ENCODE measurements at places on chromosomes 5 and 9. TPM values are rescaled to one million over a fixed set of nuclear protein-coding genes. Genes with fewer than 3 reads are reported as not detected.

DNA sequence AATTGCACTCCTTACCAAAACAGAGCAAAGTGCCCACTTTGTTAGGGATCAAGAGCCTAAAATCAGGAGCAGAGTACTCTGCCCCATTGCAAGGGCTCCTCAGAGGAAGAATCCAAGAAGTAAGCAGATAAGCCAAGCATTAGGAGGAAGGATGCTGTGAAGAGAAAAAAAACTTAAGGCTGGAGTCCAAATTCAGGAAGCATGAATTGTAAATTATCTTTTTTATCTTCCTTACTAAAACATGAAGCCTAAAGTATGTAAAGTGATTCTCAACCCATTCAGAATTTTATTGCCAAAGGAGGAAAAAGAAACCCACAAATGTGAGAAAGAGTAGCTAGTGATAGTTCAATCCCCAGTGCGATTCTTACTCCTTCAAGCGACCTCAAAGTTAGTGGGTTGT lies 523.9 kb downstream of the TAF11L14 start:
- H3K27ac ChIP-seq = no peak overlapping the region
- H3K4me1 ChIP-seq = no peaks in the 10 kb centered on the region
- H3K4me3 ChIP-seq = no peak overlapping the region
- DNase-seq = no peak

- peaks cover under 1% of the 10 kb centered on the region for H3K36me3 ChIP-seq
- H3K4me1 ChIP-seq = peaks cover 9% of the 10 kb centered on the region
- DNase-seq = peak; percentile 53
- H3K27ac ChIP-seq = no peak overlapping the region
- H3K4me3 ChIP-seq = peak overlapping the region; percentile 90
These were observed 1.2 kb downstream of the CKS2 start for GRCh38 chr9:89312222-89312571.

- H3K27ac ChIP-seq = no peak overlapping the region
- H3K4me3 ChIP-seq = no peak overlapping the region
- no peaks in the 10 kb centered on the region for H3K36me3 ChIP-seq
- H3K27me3 ChIP-seq = no peaks in the 10 kb centered on the region
These were observed 20.0 kb upstream of the RGMB start for GRCh38 chr5:98753507-98753906.

Gene PCDHB2
- 0.24 TPM for total RNA-seq

GRCh38 chr5:74407701-74408100 lies 232.8 kb downstream of the ENC1 start:
- no peaks in the 10 kb centered on the region for H3K36me3 ChIP-seq
- no peak for DNase-seq
- no peak overlapping the region for H3K4me3 ChIP-seq
- peaks cover 9% of the 10 kb centered on the region for H3K4me1 ChIP-seq

- peaks cover 15% of the 10 kb centered on the region for H3K27me3 ChIP-seq
- peak; percentile 43 for DNase-seq
- H3K36me3 ChIP-seq = no peaks in the 10 kb centered on the region
These were observed 66.9 kb upstream of the DNAH5 start for GRCh38 chr5:14011089-14012020.

Gene SPATA31A3
- not detected for total RNA-seq

Gene SAPCD2
- total RNA-seq = 6.3 TPM

DNA sequence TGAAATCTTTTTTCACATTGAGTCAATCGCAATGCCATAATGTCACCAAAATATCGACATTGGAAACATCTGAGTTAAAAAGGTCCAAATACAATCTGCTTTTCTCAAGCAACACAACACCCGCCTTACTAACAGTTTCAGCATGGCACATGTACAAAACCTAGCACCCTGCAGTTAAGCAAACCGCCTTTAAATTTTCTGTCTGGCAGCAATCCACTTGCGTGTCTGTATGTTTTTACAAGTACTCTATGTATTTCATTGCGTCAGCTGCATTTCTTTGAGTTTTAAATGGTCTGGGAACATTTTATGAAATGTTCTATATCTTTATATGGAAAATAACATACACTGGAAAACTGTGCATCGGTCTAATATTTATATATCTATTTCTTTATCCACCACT lies 134.6 kb downstream of the DENND1A start:
- H3K27ac ChIP-seq = no peak overlapping the region
- no peak for DNase-seq
- H3K36me3 ChIP-seq = no peaks in the 10 kb centered on the region
- no peaks in the 10 kb centered on the region for H3K27me3 ChIP-seq

- no peak for DNase-seq
- no peak overlapping the region for H3K27ac ChIP-seq
- no peak overlapping the region for H3K4me3 ChIP-seq
- H3K36me3 ChIP-seq = no peaks in the 10 kb centered on the region
- peaks cover 5% of the 10 kb centered on the region for H3K27me3 ChIP-seq
- peaks cover 22% of the 10 kb centered on the region for H3K4me1 ChIP-seq
These were observed 1.5 kb upstream of the MARCHF3 start for GRCh38 chr5:127031863-127032232.

DNA sequence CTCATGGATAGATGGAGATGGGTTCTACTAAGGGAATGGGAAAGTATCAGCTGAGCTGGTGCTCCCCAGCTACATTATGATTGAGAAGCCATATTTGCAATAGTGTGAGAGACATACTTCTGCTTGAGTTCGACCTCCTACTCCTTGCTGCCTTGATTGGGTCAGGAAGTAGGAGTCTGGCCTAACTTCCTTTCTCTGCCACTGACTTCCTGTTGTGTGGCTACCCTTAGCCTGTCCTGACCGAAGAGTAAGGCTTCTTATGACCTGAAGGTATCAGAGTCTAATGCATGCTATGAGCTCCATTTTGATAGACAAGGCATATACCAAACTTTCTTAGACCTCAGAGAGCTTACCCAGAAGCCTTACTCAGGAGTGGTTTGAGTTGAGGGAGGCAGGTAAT lies 53.9 kb downstream of the OSTF1 start:
- no peak overlapping the region for H3K27ac ChIP-seq
- no peaks in the 10 kb centered on the region for H3K27me3 ChIP-seq
- H3K4me1 ChIP-seq = no peaks in the 10 kb centered on the region

Gene TMEM267
- total RNA-seq = 12.4 TPM

- H3K4me1 ChIP-seq = no peaks in the 10 kb centered on the region
- H3K36me3 ChIP-seq = no peaks in the 10 kb centered on the region
- no peaks in the 10 kb centered on the region for H3K27me3 ChIP-seq
- no peak overlapping the region for H3K4me3 ChIP-seq
These were observed 170.4 kb upstream of the KCNN2 start for GRCh38 chr5:114191441-114191840.

Gene OR2S2
- not detected for total RNA-seq

DNA sequence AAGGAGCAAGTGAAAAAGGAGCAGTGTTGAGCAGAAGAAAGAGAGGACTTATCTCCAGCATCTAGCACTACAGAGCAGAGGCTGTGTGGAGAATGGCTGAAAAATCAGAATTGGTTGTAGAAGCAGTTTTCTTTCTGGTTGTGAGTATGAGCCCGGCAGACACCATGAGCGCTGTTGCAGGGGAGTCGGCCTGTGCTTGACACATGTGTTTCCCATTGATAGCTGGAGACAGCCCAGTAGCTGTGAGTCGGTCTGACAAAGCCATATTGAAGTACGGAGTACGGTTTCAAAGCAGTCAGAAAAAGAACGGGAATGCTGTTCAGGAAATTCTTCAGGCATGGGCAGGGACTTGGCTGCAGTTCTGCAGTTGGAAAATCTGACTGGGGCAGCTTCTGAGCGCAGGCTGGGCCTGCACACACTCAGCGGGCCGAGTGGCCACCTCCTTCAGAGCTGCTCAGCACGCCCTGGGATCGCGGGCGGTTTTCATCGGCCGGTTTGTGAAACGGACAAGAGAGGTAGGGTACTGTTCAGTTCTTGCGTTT lies at the start of gene SGCD:
Gene SGCD (plus strand): TSS at position 447 of the 542 bp plus-strand sequence.
- H3K4me3 ChIP-seq = peak within 1 kb of the TSS; percentile 4
- no peak for DNase-seq
- H3K27me3 ChIP-seq = no peaks in the 10 kb centered on the region
- no peak within 1 kb of the TSS for H3K27ac ChIP-seq
- no peaks in the 10 kb centered on the region for H3K4me1 ChIP-seq
- H3K36me3 ChIP-seq = no peaks in the 10 kb centered on the region

DNA sequence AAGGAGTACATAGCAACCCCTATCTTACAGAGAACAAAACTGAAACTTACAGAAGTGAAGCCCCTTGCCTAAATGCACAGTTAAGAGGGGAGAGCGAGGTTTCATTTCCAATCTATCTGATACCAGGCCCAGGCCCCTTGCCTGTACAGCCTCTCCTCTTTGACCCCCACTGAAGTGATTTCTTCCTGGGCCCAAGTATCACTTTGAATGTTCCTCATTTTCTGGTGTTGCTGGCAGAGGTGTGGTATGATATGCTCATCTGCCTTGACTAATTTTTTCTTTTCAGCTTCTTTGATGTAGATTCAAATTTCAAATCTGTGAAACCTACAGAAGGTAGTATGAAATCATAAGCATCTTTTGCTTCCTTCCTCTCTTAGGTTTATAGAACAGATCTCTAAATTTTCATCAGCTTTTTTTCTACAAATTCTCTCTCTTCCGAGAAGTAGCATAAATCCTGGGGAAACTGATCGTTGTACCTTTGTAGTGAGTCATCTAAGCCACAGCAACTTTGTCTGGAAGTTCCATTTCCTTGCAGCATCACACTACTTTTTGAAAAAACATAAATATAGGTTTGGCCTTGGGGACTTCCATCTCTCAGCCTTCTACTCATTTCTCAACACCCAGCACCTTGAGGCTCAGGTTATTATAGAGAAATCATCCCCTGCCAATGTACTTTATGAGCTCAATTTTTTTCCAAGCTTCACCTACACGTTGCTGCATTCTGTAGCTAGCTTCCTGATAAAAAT lies 402.4 kb upstream of the PTGER4 start:
- no peak overlapping the region for H3K27ac ChIP-seq
- no peaks in the 10 kb centered on the region for H3K4me1 ChIP-seq
- DNase-seq = no peak
- no peak overlapping the region for H3K4me3 ChIP-seq

DNA sequence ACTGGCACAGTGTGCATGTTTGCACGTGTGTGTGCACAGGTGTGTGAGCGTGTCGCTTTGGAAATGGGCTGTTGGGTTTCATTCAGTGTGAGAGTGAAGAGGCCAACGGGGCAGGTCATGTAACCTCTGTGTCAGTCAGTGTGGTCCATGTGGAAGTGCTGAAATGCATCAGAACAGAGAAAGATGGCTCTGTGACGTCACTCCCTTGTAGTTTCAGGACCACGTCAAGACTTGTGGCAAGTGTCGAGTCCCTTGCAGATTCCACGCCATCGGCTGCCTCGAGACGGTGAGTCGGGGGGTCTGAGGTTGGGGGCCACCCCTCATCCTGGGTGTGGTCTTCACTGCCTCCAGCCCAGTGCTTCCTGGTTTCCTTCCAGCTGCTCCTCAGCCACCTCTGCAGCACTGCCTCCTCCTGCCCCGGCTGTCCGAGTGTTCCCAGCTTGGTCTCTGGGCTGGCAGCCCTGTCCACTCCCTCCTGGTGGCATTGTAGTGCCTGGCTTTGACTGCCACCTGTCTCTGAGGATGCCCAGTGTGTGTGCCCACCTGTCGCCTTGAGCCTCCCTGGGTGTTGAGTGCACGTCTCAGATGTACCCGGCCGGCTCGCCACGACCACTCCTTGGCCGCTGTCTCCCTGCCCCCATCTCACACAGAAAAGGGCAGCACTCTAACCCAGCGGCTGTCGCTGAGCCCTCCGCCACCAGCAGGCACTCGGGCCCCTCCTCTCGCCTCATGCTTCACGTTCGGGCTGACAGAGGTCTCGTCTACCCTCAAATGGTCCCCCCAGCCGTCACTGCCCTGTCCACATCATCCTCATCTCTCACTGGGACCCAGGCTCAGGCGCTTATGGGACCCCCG lies 28.0 kb downstream of the FBXW5 start:
- no peak overlapping the region for H3K4me3 ChIP-seq
- DNase-seq = no peak
- no peak overlapping the region for H3K27ac ChIP-seq
- peaks cover 67% of the 10 kb centered on the region for H3K36me3 ChIP-seq
- H3K4me1 ChIP-seq = no peaks in the 10 kb centered on the region
- no peaks in the 10 kb centered on the region for H3K27me3 ChIP-seq

Gene C5orf58
- total RNA-seq = not detected

DNA sequence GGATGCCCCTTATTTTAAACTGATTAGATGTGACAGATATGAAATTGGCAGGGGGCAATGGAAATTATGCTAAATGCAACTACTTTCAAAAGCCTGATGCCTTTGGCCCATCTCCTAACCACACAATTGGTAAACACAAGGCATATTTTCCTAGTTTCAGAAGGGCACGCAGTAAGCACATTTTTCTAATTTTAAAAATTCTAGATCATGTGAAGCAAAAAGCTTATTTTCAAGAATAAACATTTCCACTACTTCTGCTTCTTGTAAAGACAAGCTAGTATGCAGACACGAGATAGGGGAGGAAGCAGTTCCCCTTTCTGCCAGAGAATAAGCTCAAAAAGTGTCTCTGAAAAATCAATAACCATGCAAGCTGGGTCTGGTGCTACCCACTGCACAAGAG lies 67.7 kb downstream of the ABCA1 start:
- peaks cover 11% of the 10 kb centered on the region for H3K4me1 ChIP-seq
- no peak for DNase-seq
- H3K36me3 ChIP-seq = peaks cover 11% of the 10 kb centered on the region
- H3K4me3 ChIP-seq = no peak overlapping the region

DNA sequence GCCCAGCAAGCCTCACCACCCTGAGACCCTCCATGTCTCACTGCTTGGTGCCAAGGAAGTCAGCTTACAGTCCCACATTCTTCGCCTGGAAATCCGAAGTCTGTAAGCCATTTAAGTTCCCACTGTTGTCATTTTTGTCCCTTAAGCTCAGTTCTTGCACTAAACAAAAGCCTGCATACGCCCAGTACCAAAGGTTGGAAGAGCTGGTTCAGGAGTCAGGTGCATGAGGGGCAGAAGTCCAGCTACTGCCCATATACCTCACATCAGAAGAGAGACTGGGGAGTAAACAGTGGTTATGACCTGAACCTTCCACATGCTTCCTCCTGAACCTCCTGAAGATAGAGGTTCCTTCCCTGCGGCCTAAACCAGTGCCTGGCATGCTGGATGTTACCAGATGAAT lies 146.0 kb downstream of the FRMD3 start:
- H3K4me1 ChIP-seq = no peaks in the 10 kb centered on the region
- H3K36me3 ChIP-seq = no peaks in the 10 kb centered on the region
- no peak overlapping the region for H3K4me3 ChIP-seq

GRCh38 chr5:116738615-116739261 lies 164.1 kb upstream of the SEMA6A start:
- H3K4me1 ChIP-seq = no peaks in the 10 kb centered on the region
- no peak for DNase-seq
- no peaks in the 10 kb centered on the region for H3K27me3 ChIP-seq
- H3K27ac ChIP-seq = no peak overlapping the region
